ENCODE measurements at places on chromosomes 7 and 10.
A peak's percentile ranks its signal among the peaks of the same experiment; 100 is the strongest.

DNA sequence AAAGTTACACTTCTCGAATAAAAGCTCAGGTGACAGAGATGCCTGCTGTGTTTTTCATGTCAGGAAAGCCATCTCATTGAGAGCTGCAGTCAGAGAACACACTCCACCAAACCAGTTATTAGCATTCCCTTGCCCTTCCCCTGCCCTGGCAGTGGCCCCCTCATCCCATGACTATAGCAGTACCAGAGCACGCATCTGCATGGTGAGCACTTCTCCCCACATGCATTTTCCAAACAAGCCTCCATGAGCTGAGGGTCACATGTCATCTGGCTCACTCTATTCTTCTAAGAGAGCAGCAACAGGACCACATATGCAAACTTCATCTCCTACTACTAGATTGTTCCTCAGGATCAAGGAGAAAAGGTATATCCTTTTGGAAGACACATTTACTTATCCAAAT lies 42.4 kb upstream of the FGL2 start:
- no peaks in the 10 kb centered on the region for H3K4me1 ChIP-seq
- no peak for DNase-seq
- H3K4me3 ChIP-seq, result no peak overlapping the region
- H3K27ac ChIP-seq, result no peak overlapping the region
- H3K27me3 ChIP-seq, result no peaks in the 10 kb centered on the region

DNA sequence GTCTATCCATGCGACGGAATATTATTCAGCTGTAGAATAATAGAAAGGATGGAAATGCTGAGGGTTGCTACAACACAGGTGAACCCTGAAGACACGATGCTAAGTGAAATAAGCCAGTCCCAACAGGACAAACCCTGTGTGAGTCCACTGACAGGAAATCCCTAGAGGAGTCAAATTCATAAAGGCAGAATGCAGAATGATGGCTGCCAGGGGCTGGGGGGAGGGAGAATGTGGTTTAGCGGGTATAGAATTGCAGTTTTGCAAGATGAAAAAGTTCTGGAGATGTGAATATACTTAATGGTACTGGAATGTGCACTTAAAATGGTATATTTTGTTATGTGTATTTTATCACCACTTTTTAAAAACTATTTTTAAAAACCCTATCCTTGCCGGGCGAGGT lies 36.9 kb upstream of the DOCK1 start:
- H3K36me3 ChIP-seq, result no peaks in the 10 kb centered on the region
- H3K4me1 ChIP-seq, result no peaks in the 10 kb centered on the region
- no peak overlapping the region for H3K4me3 ChIP-seq
- H3K27me3 ChIP-seq, result no peaks in the 10 kb centered on the region
- no peak overlapping the region for H3K27ac ChIP-seq
- DNase-seq, result no peak

- H3K27me3 ChIP-seq, result no peaks in the 10 kb centered on the region
- H3K4me1 ChIP-seq, result no peaks in the 10 kb centered on the region
- peak; percentile 16 for DNase-seq
- no peak overlapping the region for H3K4me3 ChIP-seq
- H3K36me3 ChIP-seq, result peaks cover 7% of the 10 kb centered on the region
These were observed 56.7 kb downstream of the NSUN6 start for GRCh38 chr10:18594574-18595156.

DNA sequence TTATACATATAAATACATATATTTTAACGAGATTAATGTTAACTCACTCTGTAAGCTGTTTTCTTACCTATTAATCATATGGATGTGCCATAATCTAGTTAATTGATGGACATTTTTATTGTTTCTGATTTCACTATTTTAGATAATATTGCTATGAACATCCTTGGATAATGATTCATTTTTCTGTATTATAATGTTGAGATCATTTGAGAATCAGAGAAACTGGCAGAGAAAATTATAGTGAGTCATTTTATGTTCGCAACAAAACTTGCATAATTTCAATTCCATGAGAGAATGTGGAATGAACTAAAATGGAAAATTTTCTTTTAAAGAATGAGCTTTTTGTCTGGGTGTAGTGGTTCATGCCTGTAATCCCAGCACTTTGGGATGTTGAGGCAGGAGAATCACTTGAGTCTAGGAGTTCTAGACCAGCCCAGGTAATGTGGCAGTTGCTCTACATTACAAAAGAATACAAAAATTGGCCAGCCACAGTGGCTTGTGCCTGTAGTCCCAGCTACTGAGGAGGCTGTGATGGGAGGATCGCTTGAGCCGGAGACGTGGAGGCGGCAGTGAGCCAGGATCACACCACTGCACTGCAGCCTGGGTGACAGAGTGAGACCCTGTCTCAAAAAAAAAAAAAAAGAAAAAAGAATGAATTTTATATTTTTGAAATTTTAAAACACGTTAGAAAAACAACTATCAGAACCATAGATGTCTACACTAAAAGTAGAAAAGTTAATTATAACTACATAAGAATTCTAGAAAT lies 40.5 kb downstream of the PAPSS2 start:
- H3K36me3 ChIP-seq, result no peaks in the 10 kb centered on the region
- H3K4me3 ChIP-seq, result no peak overlapping the region
- no peak for DNase-seq
- no peaks in the 10 kb centered on the region for H3K4me1 ChIP-seq
- no peak overlapping the region for H3K27ac ChIP-seq

DNA sequence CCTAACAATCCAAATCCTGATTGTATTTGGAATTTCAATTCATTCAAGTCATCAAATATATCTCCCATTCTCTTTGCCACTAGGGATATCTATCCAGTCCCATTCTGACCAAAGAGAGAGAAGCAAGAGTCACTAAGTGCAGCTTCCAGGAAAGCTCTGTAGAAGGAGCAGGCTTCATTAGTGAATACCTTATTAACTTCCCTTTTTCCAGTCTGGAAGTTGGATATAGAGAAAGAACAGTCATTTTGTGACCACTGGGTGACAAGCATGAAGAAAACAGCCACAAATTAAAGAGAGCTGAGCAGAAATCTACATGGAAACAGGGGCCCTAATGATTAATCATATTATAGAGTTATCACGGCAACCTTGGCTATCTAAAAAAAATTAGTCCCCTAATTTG lies 190.7 kb upstream of the ADO start:
- no peaks in the 10 kb centered on the region for H3K27me3 ChIP-seq
- H3K4me1 ChIP-seq, result no peaks in the 10 kb centered on the region

- H3K4me3 ChIP-seq, result no peak overlapping the region
- no peak for DNase-seq
- no peaks in the 10 kb centered on the region for H3K36me3 ChIP-seq
- no peak overlapping the region for H3K27ac ChIP-seq
- H3K4me1 ChIP-seq, result no peaks in the 10 kb centered on the region
These were observed 22.6 kb downstream of the COL28A1 start for GRCh38 chr7:7512861-7513597.

- DNase-seq, result no peak
- H3K4me1 ChIP-seq, result peaks cover 36% of the 10 kb centered on the region
- no peak overlapping the region for H3K4me3 ChIP-seq
- H3K27ac ChIP-seq, result no peak overlapping the region
These were observed 60.5 kb upstream of the ZNRF2 start for GRCh38 chr7:30223896-30224295.

GRCh38 chr10:130885021-130885655 lies 426.4 kb downstream of the TCERG1L start:
- H3K36me3 ChIP-seq, result no peaks in the 10 kb centered on the region
- no peaks in the 10 kb centered on the region for H3K4me1 ChIP-seq
- no peak overlapping the region for H3K27ac ChIP-seq
- no peak for DNase-seq
- no peak overlapping the region for H3K4me3 ChIP-seq

- no peak overlapping the region for H3K27ac ChIP-seq
- no peaks in the 10 kb centered on the region for H3K27me3 ChIP-seq
- H3K4me3 ChIP-seq, result no peak overlapping the region
- peaks cover 92% of the 10 kb centered on the region for H3K36me3 ChIP-seq
These were observed 40.2 kb downstream of the NUP205 start for GRCh38 chr7:135597926-135598305.

GRCh38 chr7:158997110-158997453 lies 140.7 kb downstream of the DYNC2I1 start:
- H3K27ac ChIP-seq, result no peak overlapping the region
- no peak for DNase-seq
- no peaks in the 10 kb centered on the region for H3K36me3 ChIP-seq
- no peaks in the 10 kb centered on the region for H3K27me3 ChIP-seq
- peaks cover 5% of the 10 kb centered on the region for H3K4me1 ChIP-seq
- no peak overlapping the region for H3K4me3 ChIP-seq

DNA sequence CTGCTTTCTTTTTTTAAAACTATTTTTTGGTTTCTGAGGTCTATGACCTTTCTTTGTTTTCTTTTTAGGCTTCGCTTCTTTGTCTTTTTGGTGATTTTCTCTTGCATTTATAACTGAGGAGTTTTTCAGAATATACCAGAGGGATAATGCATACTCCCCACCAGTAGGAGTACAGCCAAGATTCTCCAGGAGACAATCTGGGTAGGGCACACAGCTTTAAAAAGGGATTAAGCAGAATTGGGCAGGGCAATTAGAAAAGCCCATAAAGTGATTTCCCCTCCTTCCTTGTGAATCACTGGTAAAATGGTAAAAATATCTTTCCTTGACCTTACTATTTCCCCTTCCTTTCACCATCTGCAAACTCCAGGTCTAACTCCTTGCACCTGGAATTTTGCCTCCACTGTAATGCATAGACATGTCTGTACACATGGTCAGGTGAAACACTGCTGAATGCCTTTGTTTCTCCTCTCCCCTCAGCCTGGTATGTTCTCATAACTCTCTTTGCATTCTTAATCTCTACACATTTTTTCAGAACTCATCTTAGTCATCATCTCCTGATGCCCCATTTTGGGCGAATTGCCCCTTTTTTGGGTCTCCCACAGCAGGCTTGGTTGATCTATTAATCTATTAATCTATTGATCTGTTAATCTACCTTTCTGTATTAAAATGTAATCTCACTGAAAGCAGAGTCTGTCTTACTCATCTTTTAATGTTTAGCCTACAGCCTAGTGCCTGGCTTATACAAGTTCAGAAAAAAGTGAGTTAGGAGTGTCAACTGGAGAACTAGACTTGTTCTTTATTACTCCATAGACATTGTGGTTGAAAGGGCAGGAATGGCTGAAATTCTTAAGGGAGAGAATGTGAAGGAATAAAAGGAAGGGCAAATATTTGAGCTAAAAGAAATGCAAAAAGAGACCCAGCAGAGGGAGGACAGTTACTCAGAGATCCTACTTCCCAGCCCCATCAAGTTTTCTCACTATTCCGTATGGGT lies 64.6 kb downstream of the MDFIC start:
- H3K4me1 ChIP-seq, result peaks cover 17% of the 10 kb centered on the region
- H3K36me3 ChIP-seq, result peaks cover 24% of the 10 kb centered on the region
- H3K4me3 ChIP-seq, result no peak overlapping the region
- DNase-seq, result no peak
- no peak overlapping the region for H3K27ac ChIP-seq

GRCh38 chr10:75070961-75071428 lies 40.5 kb upstream of the SAMD8 start:
- H3K4me1 ChIP-seq, result no peaks in the 10 kb centered on the region
- H3K4me3 ChIP-seq, result no peak overlapping the region
- H3K27ac ChIP-seq, result no peak overlapping the region
- H3K27me3 ChIP-seq, result no peaks in the 10 kb centered on the region

DNA sequence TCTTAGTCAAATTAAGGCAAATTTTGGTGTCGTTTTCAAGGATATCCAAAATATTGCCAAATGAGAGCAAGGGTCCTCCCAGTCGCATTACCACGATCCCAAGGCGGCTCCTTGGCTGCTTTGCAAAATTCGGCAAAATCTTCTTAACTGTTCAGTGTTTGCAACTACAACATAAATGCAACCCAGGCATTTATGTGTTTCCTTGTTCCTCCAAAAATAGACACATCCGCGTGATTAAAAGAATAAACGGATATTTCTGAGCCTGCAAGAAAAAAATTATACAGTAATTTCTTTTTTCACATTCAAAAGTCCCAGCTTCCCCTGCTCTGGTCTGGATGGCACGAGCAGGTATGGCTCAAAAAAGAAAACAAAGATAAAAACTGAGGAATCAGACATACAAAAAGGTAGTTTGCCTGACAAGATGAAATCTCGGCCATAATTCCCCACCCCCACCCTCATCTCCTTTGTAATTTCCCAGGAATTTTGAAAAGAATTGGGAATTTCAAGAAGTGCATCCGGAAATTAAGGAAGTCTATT lies 6.0 kb downstream of the SKIDA1 start:
- H3K4me3 ChIP-seq, result peak overlapping the region; percentile 67
- H3K4me1 ChIP-seq, result peaks cover 9% of the 10 kb centered on the region
- DNase-seq, result no peak
- H3K27me3 ChIP-seq, result no peaks in the 10 kb centered on the region

DNA sequence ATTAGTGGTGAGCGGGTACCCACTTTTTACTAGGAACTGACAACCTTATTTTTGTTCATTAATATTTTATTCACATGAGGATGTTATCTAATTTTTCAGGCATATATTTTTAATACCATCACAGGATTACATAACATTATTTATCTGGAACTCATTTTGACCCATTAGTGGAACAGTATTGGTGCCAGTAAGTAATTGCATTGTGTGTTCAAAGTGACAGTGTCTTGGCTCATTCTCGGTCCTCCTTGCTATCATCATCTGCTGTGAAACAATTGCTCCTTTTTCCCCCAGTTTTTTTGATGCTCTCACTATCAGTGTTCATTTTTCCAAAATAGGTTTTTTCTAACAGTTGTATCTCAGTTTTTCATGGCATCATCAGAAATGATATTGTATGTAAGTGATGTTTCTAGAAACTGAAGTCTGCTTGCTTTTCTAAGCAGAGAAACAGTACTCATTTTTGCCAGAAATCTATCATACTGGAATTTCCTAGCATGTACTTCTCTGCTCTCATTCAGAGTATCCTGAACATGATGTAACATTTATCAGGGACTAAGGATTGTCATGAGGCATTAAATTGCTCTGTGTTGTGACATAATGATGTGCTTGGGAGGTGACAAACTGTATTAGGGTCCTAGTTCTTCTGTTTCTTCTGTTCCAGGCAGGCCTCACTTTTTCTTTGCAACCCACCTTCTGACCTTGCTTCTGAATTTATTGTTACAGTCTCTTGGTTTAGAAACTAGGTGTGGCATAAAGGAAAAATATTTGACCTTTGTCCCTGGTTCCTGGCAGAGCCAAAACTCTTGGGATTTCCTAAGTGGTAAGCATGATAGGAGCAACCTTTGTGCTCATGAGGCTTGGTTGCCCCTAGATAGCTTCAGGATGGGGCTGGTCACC lies 4.2 kb downstream of the NUB1 start:
- 0 out of 2 replicates have a peak, but pooled peaks cover 3% of the 10 kb centered on the region for H3K4me1 ChIP-seq
- no peak overlapping the region for H3K27ac ChIP-seq
- no peak for DNase-seq
- peaks cover 14% of the 10 kb centered on the region for H3K36me3 ChIP-seq

Measured in SJCRH30 (cell line).